ENCODE measurements at places on chromosomes 5 and 9. TPM values are rescaled to one million over a fixed set of nuclear protein-coding genes. Genes with fewer than 3 reads are reported as not detected.

HTR1A gene
- polyA plus RNA-seq = not detected

IFNB1 gene
- polyA plus RNA-seq = not detected

FRMD3 gene
- 18.6 TPM for polyA plus RNA-seq

TTC33 gene
- polyA plus RNA-seq = 6.6 TPM

KDM4C gene
- polyA plus RNA-seq = 17.6 TPM

PCDHGA5 gene
- polyA plus RNA-seq = not detected

SLC46A2 gene
- 0.07 TPM for polyA plus RNA-seq

SPATA31E1 gene
- polyA plus RNA-seq = not detected

OR1Q1 gene
- polyA plus RNA-seq = not detected

SPINK4 gene
- polyA plus RNA-seq = 121 TPM
